ENCODE measurements at places on chromosomes 7 and 10. TPM values are rescaled to one million over a fixed set of nuclear protein-coding genes. Genes with fewer than 3 reads are reported as not detected.

The DNAAF5 gene
- polyA plus RNA-seq = 65.5 TPM

The PANK1 gene
- polyA plus RNA-seq = 2.0 TPM

The INMT gene
- not detected for polyA plus RNA-seq

The STAG3 gene
- polyA plus RNA-seq = 0.29 TPM

The FAM25C gene
- not detected for polyA plus RNA-seq

The FAM241B gene
- 0.35 TPM for polyA plus RNA-seq

The GIMAP4 gene
- polyA plus RNA-seq = 56.6 TPM

The PRKCQ gene
- polyA plus RNA-seq = 0.37 TPM

The HPS1 gene
- 81.3 TPM for polyA plus RNA-seq

The CXCL12 gene
- 0.35 TPM for polyA plus RNA-seq

The CTBP2 gene
- 122 TPM for polyA plus RNA-seq

The TDRD1 gene
- not detected for polyA plus RNA-seq

The SLC26A5 gene
- polyA plus RNA-seq = not detected

The YAE1 gene
- 10.6 TPM for polyA plus RNA-seq

The NPY4R gene
- not detected for polyA plus RNA-seq

The ANKRD30A gene
- polyA plus RNA-seq = not detected

The SFRP5 gene
- polyA plus RNA-seq = not detected

The ZNF3 gene
- 21.8 TPM for polyA plus RNA-seq

The NKX6-2 gene
- not detected for polyA plus RNA-seq

The AKR1C1 gene
- 1.5 TPM for polyA plus RNA-seq

The SLC39A12 gene
- not detected for polyA plus RNA-seq

The HABP2 gene
- 0.04 TPM for polyA plus RNA-seq

The MBL2 gene
- polyA plus RNA-seq = not detected

The EGR2 gene
- 0.54 TPM for polyA plus RNA-seq

The SKIDA1 gene
- polyA plus RNA-seq = 0.21 TPM

The LGI1 gene
- not detected for polyA plus RNA-seq

The KAZALD1 gene
- polyA plus RNA-seq = 3.0 TPM

The SLC16A9 gene
- polyA plus RNA-seq = 0.38 TPM

The PLEKHS1 gene
- polyA plus RNA-seq = not detected

The ANLN gene
- 16.9 TPM for polyA plus RNA-seq

The TLX1 gene
- not detected for polyA plus RNA-seq

The TMEM229A gene
- not detected for polyA plus RNA-seq

The SP4 gene
- 3.2 TPM for polyA plus RNA-seq

The SLC26A4 gene
- 0.79 TPM for polyA plus RNA-seq

The UTF1 gene
- polyA plus RNA-seq = not detected

The RBAK gene
- 0.94 TPM for polyA plus RNA-seq

The PDE6C gene
- not detected for polyA plus RNA-seq

The TFR2 gene
- 0.32 TPM for polyA plus RNA-seq

The NKX2-3 gene
- polyA plus RNA-seq = not detected

The NEUROD6 gene
- not detected for polyA plus RNA-seq

The CAMK1D gene
- 0.37 TPM for polyA plus RNA-seq

The WEE2 gene
- not detected for polyA plus RNA-seq

The COBL gene
- not detected for polyA plus RNA-seq

Measured in endothelial cell of umbilical vein (primary cell).